Mammary epithelial cell (primary cell): ENCODE measurements at places on chromosomes 12 and 14. TPM values are rescaled to one million over a fixed set of nuclear protein-coding genes. Genes with fewer than 3 reads are reported as not detected.

The MANSC1 gene
- total RNA-seq: 7.2 TPM

DNA sequence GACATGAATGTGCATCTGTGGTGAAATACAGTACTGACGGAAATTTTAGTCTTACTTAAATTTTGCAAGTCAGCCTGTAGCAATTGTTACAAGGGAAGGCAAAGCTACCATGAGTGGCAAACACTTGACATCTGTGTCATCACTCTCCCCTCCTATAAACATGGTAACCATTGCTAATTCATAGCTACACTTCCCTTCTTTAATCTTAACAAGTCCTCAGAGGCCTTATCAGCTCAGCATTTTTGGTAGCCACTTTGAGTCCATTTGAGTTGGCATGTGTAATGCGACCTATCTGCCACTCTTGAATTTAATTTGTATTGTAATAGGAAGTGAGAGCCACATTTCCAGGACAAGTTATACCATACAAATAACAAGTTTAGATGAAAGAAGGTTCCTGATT lies 218.1 kb downstream of the RMST start:
- no peak for DNase-seq

DNA sequence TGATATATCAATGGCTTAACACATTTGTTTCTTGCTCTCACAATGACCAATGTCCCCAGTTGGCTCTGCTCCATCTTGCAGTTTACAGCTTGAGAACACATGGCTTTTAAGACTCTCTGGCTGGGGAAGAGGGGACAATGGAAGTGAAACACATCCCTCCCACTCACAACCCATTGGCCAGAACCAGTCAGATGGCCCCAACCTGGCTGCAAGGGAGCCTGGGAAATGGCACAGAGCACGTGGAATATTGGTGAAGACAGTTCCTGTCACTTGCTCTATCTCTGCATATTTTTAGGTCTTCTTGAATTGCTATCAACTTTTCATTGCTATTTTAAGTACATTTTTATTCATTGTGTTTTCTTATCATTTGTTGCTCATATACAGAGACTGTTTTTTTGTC lies 345.4 kb downstream of the MED13L start:
- DNase-seq: no peak

- no peak for DNase-seq
Measured at GRCh38 chr12:68538726-68539614, 71.7 kb upstream of the RAP1B start.

GRCh38 chr14:94346841-94347240 lies 23.7 kb upstream of the SERPINA6 start:
- no peak for DNase-seq

DNA sequence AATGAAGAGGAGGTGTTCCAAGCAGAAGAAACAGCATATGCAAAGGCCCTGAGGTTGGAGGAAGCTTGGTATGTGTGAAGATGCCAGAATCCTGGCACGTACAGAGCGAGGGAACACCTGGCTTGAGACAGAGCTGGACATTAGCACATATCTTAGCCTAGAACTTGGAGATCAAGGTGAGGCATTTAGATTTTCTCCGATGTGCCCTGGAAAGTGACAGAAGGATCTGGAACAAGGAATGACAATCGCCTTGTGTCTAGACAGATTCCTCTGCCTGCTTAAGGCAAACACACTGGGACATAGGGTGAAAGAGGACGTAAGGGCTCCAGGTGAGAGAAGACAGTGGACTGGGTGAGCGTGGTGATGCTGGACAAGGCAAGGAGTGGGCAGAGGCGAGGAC lies 32.2 kb upstream of the NOS1 start:
- no peak for DNase-seq

DNA sequence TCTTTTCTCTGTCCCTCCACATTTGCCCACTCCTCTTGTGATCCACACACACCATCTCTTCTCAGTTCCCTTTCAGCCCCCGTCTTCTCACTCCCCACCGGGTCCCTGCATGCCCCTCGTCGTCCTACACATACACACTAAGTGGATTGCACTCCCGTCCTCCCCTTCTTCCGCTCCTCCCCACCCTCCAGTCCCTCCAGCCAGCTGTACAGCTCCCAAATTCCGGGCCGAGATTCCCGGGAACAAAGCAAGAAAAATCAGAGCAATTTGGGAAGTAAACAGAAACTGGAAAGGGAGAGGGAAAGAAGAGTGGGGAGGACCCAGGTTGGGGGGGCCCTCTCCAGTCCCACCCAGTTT lies 282 bp upstream of the IGFBP6 start:
- DNase-seq: peak; percentile 20

DNA sequence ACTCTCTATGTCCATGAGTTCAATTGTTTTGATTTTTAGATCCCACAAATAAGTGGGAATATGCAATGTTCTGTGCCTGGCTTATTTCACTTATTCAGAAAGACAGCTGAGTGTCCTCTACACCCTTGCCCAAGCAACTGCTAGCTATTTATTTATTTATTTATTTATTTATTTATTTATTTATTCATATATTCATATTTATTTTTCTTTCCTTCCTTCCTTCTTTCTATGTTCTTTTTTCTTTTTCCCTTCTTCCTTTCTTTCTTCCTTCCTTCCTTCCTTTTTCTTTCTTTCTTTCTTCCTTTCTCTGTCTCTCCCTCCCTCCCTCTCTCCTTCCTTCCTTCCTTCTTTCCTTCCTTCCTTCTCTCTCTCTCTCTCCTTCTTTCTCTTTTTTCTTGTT lies 563.4 kb downstream of the BCL11B start:
- no peak for DNase-seq

GRCh38 chr12:27284751-27285150 lies 40.7 kb downstream of the STK38L start:
- DNase-seq: no peak

DNA sequence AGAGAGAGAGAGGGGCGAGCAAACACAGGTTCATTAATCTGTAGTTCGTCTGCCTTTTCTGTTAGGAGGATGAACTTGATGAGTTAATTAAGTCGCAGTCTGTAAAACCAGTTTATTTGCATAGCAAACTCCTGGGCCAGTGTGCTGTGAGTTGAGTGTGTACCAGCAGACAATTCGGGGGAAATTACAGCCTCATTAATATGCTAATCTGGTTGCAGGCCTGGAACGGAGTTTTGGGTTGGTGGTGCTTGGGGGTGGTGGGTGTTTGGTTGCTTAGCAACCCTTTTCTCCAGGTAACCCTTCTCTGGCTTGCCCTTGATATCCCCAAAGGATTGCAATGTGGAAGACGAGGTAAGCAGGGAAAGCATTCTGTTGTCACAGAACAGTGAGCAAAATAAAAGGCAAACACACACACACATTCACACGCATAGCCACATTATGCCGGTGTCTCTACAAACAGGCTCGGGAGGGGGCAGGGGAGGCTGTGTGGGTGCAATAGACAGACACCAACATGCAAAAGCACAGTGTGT lies 29.2 kb upstream of the LHX5 start:
- no peak for DNase-seq

- no peak for DNase-seq
Measured at GRCh38 chr14:101046071-101046470, 142.5 kb upstream of the RTL1 start.

GRCh38 chr14:104554608-104555429 lies 24.7 kb upstream of the C14orf180 start:
- DNase-seq: no peak

- DNase-seq: no peak
Measured at GRCh38 chr12:32698285-32698684, 19.2 kb downstream of the DNM1L start.

- peak; percentile 82 for DNase-seq
Measured at GRCh38 chr12:7079826-7080125, 12.5 kb downstream of the C1R start.

DNA sequence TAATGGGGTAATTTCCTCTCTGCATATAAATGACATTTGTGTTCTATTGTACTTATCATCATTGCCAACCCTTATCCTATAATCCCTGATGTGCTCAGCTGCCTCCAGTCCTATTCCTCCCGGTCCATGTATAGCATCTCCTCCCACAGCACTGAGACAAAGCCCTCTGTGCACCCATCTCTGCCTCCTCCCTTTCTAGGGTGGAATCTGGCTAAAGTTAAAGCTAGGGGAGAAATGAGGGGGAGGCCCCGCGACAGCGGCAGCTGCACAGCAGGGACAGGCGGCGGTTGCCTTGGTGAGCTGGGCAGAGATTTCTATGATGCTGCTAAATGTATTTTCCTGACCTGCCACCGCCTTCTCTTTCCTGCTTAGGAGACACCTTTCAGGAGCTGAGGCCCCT lies 12.8 kb upstream of the ZDHHC22 start:
- no peak for DNase-seq

- peak; percentile 86 for DNase-seq
Measured at GRCh38 chr12:18998343-18999261, 130.9 kb upstream of the PLEKHA5 start.

GRCh38 chr14:27929797-27930347 lies 836.7 kb upstream of the FOXG1 start:
- no peak for DNase-seq
